ENCODE measurements at places on chromosomes 16 and 17.

- no peak for DNase-seq
These were observed 8.3 kb downstream of the TANGO6 start for GRCh38 chr16:68851601-68852000.

GRCh38 chr16:22300427-22301071 is 3.3 kb downstream of the POLR3E start:
- no peak for DNase-seq

- DNase-seq, result no peak
These were observed 61.6 kb downstream of the SKAP1 start for GRCh38 chr17:48368352-48368908.

- DNase-seq, result no peak
These were observed 8.5 kb upstream of the SIAH1 start for GRCh38 chr16:48393485-48394354.

GRCh38 chr16:70768203-70768580 is 32.8 kb downstream of the VAC14 start:
- DNase-seq, result no peak

DNA sequence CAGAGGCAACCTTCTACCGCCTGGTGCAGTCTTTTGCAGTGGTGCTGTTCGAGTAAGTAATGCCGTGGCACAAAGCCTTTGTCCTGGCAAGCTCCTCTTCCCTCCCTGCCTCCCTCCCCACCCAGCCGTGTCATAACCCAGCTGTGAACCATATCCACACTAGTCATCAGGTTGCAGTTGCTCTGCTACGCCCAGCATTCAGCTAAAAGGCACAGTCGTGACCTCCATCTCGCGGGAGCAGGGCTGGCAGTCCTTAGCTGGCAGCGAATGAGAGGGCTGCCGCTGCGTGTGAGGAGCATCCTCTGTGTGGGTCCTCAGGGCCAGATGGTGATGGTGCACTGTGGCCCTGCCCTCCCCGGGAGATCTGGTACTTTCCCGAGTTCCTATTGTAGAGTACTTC is 39.3 kb downstream of the CIBAR2 start:
- DNase-seq, result no peak

DNA sequence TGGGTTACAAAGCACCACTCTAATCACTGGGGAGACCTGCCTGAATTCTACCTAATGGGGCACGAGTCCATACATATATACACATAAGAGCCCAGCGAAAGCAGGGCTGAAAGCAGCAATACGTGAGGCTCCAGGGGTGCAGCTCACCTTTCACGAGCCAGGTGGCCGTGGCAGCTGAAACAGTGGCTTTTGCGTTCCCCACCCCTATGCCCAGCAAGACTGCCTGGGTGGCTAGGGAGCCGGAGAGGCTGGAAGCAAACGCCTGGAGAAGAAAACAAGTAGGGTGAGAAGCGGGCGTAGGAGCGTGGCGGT is 618 bp downstream of the RUSF1 start:
- DNase-seq, result no peak

DNA sequence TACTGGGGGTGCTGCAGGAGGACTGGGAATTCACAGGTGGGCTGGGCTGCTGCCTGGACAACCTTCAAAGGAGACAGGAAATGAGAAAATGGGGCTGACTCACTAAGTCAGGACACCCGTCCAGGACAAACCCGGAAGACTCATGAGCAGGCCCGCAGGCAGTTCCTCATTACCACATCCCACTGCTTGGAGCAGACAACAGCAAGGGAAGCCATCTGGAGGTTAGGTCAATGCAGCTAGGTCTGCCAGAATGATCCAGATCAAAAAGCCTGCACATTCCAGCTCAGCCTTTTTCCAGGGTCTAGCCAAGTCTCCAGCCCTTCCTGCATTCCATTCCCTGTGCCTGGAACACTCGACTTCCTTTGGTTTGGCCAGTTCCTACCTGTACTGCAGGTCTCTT is 536.5 kb upstream of the CDH11 start:
- DNase-seq, result no peak

DNA sequence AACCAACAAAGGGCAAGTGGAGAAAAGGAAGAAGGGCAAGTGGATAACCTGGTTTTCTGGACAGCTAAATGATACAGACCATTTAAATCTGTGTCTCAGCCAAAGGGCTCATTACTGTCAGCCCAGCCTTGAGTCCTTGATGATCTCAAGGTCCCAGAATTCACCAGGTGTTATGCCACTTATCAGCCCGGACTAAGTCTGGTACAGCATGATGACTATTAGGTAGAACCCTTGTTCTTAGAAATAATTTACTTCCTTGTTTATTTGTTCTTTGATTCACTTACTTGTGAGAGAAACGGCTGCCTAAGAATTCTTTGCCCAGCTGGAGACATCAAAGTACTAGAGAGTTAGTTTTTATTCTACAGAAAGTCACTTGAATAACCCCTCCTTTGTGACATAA is 3.5 kb downstream of the PDILT start:
- no peak for DNase-seq

- DNase-seq, result peak; percentile 50
These were observed 8.6 kb downstream of the RIPOR1 start for GRCh38 chr16:67537270-67537635.

- no peak for DNase-seq
These were observed 79.0 kb downstream of the CA10 start for GRCh38 chr17:52079496-52079895.

DNA sequence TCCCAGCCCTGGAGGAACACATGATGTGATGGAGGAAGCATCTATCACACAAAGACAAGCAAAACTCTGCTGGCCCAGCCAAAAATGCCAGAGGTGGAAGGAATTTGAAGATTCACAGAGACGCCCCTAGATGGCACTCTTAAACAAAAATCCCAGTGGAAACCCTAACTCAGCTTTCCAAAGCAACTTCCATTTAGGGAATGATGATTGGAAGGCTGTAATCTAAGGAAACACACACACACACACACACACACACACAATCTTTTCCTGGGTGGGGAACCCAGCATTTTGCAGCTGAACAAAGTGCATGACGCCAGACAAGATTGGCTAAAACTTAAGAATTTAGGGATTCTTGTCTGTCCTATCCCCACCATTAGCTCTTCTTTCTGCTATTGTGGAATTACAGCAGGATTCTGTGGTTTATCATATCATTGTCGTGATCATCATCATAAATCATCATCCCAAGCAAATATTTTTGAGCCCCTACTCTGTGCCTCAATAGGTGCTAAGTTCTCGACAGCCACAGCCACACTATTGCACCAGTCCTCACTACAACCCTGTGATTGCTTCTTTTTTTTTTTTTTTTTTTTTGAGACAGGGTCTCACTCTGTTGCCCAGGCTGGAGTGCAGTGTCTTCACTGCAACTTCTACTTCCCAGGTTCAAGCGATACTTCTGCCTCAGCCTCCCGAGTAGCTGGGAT is 1.6 kb upstream of the LDAF1 start:
- no peak for DNase-seq

DNA sequence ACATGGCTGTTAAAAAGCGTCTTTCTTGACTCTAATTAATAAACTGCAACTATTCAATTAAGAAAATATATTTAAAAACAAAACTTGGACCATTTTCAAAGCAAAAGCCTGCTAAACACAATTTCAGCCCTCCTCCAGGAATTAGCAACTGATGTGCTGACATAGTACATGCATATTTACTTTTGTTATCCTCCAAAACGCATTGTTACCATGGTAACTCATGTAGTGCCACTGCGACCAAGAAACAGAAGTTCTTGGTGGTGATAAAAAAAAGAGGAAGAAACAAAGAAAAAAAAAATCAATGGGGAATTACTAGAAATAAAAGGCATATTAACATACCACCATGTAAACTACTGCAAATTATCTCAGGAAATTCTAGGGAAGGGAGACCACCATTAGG is 793.4 kb upstream of the CDH8 start:
- DNase-seq, result no peak

DNA sequence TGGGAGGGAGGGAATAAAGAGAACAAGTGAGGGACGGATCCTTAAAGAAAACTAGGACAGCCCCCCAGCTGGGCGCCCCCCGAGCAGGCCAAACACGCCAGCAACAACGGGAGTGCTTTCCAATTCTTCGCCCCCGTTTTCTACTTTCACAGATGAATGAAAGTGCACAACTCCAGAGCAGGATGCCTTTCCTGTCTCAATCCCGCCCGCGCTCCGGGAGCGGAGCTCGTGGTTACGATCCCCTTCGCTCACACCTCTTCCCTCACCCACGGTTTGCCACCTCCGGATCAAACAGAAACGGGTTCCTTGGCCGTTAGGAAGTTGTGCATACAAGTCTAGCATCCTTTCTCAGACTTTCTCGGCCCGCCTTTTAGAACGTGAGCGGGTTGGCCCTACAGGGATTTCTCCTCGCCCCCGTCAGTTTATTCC is 680 bp downstream of the SKA2 start:
- peak; percentile 6 for DNase-seq

GRCh38 chr17:49707246-49707607 is 537 bp downstream of the SLC35B1 start:
- no peak for DNase-seq

- no peak for DNase-seq
These were observed 11.5 kb downstream of the LITAF start for GRCh38 chr16:11575223-11575589.

GRCh38 chr17:70205401-70205800 is 36.1 kb downstream of the KCNJ2 start:
- no peak for DNase-seq

GRCh38 chr16:1378804-1379303 is 27.1 kb downstream of the GNPTG start:
- peak; percentile 68 for DNase-seq

- DNase-seq, result no peak
These were observed 30.6 kb downstream of the MRPS23 start for GRCh38 chr17:57819285-57819684.

- DNase-seq, result no peak
These were observed 5.0 kb upstream of the PVALEF start for GRCh38 chr17:81160306-81160705.

DNA sequence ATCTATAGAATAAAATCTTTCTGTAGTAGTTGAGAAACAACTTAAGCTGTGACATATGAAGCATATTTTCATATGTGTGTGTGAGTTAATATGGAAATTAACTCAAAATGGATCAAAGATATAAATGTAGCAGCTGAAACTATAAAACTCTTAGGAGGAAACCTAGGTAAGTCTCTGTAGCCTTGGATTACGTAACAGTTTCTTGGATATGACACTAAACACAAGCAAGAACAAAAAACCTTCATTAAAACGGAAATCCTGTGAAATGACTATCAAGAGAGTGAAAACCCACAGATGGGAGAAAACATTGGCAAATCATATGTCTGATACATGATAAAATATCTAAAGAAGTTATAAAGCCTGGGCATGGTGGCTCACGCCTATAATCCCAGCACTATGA is 104.4 kb downstream of the VPS53 start:
- DNase-seq, result no peak

DNA sequence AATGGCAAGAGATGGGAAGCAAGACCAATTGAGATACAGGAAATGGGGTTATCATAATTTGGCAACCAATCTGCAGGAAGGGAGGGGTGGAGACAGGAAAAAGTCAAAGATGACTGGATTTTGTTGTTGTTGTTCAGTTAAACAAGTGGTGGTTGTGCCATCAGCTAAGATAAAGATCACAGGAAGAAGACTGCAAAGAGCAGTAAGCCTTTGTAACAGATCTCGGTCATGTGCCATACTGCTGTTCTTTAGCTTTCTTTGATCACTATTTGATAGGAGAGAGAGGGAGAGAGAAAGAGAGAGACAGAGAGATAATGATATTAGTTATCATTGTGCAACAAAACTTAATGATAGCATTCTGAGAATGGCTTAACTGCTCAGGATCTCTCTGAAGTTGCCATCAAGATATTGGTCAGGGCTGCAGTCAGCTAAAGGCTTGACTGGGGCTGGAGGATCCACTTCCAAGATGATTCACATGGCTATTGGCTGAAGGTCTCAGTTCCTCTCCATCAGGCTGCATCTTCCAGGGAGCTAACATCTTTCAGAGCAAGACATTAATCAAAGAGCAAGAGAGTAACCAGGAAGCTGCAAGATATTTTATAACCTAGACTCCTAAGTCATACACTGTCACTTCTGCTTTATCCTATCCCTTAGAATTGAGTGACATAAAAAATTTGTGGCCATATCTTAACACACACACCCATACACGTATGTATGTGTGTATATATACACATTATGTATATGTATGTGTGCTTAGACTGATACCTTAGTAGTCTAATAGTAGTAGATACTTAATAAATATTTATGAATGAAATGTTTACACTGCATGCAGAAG is 405.0 kb downstream of the SHISA9 start:
- DNase-seq, result no peak

DNA sequence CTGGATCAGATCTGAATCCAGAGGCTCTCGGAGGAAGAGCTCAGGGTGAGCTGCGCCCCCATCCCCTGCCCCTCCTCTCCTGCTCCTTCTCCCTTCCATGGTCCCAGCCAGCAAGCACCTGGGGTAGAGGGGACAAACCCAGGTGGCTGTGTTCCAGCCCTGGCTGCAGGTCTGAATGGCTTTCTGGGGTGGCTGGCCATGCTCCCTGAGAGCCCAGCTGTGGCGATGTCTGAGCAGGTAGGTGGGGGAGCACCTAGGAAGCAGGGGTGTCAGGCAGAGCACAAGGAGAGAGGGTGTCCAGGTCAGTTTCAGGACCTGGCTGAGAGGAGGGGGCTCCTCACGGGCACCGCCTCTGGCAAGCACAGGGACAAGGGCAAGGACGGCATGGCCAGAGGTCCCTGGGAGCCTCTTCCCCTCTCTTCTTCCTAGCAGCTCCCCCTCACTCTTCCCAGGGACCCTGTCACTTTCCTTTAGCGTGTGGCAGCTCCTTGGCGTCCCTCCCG is 310.0 kb downstream of the SEC14L1 start:
- no peak for DNase-seq

DNA sequence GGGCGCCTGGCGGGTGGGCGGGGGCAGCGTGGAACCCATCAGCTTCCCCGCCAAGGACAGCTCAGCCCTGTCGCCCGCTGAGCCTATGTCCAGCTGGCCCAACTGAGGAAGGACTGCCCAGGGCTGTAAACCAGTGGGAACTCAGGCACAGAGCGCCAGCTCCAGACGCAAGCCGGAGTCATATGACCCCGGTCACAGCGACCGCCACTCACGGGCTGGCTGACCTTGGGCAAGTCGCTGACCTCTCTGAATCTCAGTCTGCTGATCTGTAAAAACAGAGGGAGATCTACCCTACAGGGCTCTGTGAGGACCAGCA is 170.0 kb downstream of the C16orf78 start:
- no peak for DNase-seq

DNA sequence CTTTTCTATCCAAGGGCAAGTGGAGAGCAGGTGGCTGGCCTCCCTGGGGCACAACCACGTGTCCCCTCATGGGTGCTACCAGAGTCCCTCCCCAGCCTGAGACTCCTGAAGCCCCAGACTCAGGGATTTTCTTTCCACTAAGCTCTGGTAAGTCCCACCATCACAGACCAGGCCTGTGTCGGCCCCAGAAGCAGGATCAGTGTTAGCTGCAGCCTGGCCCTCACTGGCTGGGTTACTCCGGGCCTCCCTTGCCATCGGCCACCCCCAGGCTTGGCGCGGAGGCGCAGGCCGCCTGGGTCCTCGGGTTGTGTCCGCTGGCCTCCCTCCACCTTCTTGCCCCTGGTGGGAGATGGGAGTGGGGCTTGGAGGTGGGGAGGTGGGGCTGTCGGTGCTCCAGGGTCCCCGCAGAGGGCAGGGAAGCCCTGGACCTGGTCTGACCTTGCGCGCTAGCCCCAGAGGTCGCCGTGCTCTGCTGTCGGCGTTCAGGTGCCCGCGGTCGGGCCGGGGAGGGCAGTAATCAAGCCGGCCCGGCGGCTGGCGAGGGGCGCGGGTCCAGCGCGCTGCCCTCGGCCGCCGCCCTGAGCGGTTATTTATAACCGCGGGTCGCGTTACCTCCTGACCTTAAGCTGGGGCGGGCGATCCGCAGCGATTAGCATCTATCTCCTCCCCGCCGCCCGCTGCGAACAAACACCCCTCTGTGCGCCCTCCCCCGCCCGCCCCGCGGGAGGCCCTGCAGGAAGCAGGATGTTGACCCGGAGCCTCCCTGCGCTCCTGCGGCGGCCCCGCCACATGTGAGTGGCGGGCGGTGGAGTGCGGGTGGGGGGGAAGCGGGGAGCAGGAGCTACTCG is 78.1 kb upstream of the TOB1 start:
- peak; percentile 63 for DNase-seq
